ENCODE measurements at places on chromosomes 2 and 18.
A peak's percentile ranks its signal among the peaks of the same experiment; 100 is the strongest.

GRCh38 chr2:15271276-15271675 is 289.9 kb downstream of the NBAS start:
- no peak for DNase-seq

DNA sequence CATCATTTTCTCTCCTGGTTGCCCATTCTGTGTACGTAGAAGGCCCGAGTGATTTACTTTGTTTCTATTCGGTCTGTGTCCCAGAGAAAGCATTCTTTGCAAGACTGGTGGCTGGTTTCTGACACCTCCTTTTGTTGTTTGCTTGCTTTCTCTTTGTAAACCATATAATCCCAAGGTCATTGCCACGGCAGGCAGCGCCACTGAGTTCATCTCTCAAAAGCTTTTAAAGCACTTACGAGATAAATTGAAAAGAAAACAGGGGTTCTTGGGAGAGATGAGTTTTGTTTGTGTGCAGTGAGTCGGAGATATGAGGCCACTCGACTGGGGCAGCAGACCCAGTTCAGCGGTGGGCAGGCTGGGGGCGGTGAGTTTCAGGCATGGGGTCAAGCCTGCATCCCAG is 137.6 kb downstream of the NCK2 start:
- no peak for DNase-seq

DNA sequence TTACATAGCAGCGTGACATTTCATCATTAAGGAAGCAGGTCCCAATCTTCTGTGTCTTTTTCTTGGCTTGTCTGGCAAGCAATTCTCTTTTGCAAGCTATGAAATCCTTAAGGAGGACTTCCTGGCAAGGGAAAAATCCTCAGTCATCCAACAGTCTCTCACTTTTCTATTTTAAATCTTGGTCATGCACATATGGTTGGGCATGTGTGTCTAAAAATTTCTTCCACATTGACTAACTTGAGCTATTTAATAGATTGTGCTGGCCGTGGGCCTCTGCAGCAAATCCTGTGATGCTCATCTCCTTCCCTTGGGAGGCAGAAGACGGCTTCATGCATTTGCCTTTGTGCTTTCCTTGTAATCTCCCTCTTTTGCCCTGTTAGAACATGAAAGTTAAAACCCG is 634.3 kb upstream of the FANCL start:
- no peak for DNase-seq

GRCh38 chr2:20421988-20422370 is 24.9 kb upstream of the RHOB start:
- DNase-seq: no peak

GRCh38 chr2:48444404-48444803 is 85.5 kb upstream of the STON1 start:
- no peak for DNase-seq

- no peak for DNase-seq
These were observed 281.8 kb downstream of the GULP1 start for GRCh38 chr2:188573453-188573852.

DNA sequence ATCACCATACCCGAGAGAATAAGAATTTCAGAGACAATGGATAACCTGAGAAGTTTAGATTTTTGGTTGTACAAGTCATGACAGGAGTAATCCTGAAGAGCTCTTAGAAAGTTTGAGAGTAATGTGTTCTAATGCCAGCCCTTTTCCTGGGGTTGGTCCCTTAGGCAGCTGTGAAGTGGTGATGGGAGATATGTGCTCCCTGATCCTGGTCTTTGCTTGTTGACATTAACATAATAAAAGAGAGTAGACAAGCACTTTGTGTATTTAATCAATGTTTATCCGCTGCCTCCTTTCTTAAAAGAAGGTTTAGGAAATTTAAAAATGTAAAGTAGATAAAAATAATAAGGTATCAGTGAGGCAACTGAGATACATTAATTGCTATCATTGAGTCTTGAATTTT is 13.8 kb upstream of the DSC3 start:
- DNase-seq: no peak

DNA sequence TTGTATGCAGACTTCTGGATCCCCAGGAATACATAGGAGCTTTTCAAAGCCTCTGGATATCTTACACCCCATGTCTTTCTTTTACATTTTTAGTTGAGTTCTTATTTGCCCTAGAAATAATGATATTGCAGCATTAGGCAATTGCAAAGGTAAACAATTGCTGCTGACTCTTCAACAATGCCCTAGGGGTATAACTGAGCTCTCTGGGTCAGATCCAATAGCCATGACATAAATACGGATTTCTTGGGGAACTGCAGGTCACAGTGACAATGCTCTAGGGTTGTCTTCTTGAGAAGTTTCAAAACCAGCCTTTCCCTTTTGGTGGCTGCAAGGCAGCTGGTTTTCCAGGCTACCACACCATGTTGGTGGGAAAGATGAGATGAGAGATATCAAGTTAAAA is 16.5 kb upstream of the OR6B3 start:
- DNase-seq: no peak

- no peak for DNase-seq
These were observed 2.9 kb downstream of the TNFRSF11A start for GRCh38 chr18:62327977-62328376.

DNA sequence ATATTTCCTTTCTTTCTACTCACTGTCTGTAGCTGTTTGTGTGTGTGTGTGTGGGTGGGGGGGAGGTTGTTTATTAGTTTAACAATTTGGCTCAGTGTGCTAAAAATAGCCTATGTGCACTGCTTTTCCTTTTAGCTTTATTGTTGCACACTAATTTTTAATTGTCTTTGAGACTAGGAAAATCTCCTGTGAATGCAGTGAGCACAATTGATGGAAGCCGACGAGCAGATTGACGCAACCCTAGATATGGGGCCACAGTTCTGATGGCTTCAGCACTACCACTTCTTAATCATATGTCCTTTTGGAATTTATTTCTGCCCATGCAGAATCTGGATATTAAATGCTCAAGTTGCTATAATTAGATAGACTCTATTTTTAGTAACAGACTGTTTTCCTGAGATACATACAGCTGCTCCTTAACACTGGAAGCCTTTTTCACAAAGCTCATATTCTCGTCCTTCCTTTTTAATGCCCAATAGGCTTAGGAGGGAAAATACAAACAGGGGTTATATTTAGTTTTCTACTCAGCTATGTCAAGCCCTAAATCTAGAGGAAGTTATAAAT is 109.1 kb downstream of the IRS1 start:
- DNase-seq: no peak

DNA sequence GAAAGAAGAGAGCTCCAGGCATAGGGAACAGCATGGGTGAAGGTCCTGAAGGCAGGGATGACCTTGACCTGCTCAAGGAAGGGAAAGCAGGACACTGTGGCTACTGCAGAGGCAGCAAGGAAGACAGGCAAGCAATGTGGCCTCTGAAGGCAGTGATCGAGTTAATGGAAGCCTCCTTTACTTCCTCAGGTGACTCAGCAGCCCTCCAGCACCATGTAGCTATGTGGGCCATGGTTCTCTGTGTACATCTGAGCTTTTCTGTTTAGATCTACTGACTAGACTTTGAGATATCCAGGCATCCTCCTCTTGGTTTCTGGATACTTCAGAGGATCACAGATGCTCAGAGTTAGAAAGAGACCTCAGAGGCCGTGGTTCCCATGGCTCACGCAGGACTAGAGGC is 107.3 kb upstream of the PID1 start:
- DNase-seq: no peak

GRCh38 chr2:172323256-172323655 is 104.1 kb upstream of the ITGA6 start:
- DNase-seq: no peak

GRCh38 chr2:86396291-86396785 is 44.8 kb upstream of the KDM3A start:
- DNase-seq: no peak

DNA sequence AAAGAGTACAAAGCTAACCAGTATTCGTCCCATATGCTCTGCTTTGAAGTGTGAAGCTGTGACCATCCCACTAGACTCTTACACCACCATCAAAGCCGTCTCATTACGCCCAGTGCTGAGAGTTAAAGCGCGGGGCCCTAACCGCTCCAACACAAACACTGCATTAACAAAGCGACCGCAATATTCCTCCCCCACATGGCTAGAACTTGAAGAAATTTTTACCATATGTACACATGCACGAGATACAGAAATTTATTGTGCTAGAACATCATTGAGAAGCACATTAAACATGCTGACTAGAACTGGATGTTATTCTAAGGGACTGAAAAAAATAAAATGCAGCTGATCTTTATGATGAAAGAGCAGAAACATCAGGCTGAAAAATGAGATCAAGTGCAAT is 20.5 kb downstream of the FTCDNL1 start:
- no peak for DNase-seq

GRCh38 chr18:63683152-63683551 is 19.6 kb upstream of the SERPINB11 start:
- no peak for DNase-seq

- DNase-seq: no peak
These were observed 288.2 kb downstream of the IKZF2 start for GRCh38 chr2:212863185-212863588.

DNA sequence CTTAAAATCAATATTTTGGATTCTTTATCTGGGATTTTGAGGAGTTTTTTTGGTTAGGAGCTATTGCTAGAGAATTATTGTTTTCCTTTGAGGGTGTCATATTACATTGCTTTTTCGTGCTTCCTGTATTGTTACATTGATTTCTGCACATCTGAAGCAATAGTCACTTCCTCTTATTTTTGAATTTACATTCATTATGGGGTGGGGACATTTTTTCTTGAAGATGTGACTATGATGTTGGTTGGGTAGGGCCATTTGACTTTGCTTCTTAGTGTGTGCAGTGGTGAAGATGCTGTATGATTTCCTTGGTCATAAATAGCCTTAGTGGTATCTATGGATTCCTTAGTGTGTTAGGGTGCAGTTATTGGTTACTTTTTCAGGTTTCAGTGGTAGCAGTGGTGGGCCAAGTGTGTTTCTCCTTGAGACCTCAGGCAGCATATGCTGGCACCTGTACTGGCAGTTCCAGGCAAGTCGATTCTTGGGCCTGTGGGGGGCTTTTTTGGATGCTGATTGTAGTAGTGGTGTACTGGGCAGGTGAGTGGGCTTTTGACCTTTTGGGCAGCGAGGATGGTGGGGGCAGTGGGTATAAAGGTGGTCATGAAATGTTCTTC is 61.8 kb downstream of the ARHGAP25 start:
- DNase-seq: peak; percentile 15

DNA sequence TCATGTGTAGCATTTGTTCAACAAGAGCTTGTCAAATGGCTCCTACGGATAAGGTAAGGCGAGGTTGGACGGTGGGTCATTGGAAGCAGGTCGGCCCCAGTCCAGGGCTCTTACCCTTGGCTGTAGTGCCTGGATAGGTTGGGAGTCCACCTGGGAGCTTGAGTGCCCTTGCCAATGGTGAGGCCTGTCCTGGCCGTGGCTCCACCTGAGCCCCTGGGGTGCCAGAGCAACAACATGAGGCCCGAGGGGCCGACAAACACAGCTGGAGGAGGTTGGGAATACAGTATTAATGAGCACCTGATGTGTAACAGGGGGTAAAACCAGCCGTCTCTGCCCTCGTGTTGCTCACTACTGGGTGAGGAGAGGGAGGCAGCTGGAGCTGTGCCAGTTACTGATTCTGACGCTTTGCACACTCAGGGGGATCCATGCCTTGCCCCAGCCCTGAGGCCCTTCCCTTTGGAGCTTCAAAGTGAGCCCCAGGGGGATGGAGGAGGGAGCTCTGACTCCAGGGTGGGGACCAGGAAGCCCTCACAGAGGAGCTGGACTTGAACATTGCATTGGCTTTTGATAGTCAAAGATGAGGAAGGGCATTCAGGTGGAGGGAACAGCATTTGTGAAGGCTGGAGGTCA is 87.2 kb downstream of the RHOB start:
- no peak for DNase-seq

- no peak for DNase-seq
These were observed 152.2 kb downstream of the CBLN2 start for GRCh38 chr18:72391951-72392350.

GRCh38 chr18:33712719-33713118 is 134.7 kb downstream of the ASXL3 start:
- DNase-seq: no peak

DNA sequence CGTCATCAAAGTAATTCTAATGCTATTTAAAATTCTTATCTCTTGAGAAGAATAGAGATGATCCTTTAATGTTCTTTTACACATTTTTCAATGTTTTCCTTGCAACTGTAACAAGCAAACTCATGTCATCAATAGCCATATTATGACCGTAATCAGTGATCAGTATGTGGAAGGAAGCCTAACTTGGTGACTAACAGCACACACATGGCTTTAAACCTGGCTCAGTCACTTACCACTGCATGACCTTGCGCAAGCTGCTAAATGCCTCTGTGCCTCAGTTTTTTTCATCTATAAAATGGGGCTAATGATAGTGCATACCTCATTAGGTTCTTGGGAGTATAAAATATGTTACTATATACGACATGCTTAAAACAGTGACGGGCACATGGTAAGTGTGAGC is 149.7 kb downstream of the BCL2 start:
- DNase-seq: no peak

- no peak for DNase-seq
These were observed 63.7 kb downstream of the SLC8A1 start for GRCh38 chr2:40388161-40388560.

- no peak for DNase-seq
These were observed 42.4 kb downstream of the MBD2 start for GRCh38 chr18:54181856-54182602.

DNA sequence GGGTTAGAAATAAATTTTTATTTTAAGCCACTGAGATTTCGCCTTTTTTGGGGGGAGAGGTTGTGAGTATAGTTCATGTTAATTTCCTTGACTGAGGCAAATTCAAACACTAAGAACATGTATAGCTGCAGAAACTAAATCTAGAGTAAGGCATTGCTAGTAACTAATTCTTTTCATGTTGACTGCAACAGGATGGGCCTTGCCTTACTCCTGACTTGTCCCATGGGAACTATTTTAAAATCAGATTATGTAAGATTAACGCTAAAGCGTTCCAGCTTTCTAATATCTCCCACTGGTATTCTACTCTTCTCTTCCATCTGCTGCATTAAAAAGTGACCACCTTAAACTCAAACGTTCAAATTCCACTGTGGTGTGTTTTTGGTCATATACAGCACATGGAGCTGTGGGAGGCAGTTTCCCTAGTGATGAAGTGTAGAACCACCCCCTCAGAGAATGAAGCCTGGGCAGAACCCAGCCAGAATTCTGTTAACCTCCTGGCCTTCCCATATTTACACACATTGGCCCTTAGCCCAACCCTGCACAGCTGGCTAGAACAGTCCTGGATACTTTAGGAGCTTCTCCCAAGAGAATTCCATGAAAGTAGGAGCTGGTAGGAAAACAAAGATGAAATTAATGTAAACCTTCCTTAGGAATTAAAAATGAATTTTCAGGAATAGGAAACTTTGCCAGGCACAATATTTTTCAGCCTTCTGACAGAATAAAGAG is 687.8 kb downstream of the SLC4A3 start:
- DNase-seq: no peak

DNA sequence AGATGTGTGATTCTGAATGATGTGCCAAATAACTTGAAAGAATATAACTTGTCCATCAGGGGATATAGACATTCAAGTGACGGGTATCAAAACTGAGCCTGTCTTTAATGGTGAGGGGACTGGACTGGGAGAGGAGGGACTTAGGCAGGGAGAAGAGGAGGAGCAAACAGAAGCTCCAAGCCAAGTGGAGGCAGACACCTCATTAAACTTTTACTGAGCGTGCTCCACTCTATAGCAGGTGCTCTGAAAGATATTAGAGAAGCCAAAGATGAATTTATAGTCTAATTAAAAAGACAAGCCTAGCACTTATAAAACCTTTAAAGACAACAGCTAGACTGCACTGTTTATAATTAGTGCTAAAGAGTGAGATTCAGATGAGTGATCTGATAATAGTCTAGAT is 47.7 kb upstream of the SMAD2 start:
- no peak for DNase-seq

- DNase-seq: no peak
These were observed 34.0 kb upstream of the TMEM178A start for GRCh38 chr2:39631718-39632117.
